ENCODE measurements at places on chromosomes 5 and 9.

- no peak for DNase-seq
Observed at GRCh38 chr5:17113174-17113958, 104.1 kb upstream of the BASP1 start.

DNA sequence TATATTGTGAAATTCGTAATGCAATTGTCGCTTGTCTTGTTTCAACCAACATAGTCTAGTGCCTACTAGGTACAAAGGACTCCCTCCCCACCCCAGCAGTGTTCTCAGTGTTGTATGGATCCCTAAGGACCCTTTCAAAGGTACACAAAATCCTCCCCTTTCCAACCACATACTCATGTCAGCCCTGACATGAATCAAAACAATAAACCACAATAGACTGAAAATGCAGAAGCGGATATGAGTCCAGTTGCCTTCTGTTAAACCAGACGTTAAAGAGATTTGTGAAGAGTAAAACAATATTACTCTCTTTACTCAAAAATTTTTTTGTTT is 82.4 kb upstream of the IFNK start:
- no peak for DNase-seq

DNA sequence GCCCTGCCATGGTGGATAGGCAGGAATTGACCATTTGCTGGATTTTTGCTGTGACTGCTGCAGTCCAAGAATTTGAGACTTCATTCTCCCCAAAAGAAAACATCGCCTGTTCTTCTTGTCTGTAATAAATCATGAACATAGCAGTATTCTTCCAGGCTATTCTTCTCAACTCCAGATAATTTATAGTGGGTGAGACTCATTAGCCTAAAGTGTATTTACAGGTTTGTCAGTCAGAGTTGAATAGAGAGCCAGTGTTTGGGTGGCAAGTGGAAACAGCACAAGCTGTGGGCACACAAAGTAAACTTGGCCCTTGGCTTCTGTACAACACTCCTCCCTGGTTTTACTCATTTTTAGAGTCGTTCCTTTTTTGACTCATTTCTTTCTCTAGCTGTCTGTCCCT is 128.2 kb upstream of the VCAN start:
- DNase-seq: no peak

DNA sequence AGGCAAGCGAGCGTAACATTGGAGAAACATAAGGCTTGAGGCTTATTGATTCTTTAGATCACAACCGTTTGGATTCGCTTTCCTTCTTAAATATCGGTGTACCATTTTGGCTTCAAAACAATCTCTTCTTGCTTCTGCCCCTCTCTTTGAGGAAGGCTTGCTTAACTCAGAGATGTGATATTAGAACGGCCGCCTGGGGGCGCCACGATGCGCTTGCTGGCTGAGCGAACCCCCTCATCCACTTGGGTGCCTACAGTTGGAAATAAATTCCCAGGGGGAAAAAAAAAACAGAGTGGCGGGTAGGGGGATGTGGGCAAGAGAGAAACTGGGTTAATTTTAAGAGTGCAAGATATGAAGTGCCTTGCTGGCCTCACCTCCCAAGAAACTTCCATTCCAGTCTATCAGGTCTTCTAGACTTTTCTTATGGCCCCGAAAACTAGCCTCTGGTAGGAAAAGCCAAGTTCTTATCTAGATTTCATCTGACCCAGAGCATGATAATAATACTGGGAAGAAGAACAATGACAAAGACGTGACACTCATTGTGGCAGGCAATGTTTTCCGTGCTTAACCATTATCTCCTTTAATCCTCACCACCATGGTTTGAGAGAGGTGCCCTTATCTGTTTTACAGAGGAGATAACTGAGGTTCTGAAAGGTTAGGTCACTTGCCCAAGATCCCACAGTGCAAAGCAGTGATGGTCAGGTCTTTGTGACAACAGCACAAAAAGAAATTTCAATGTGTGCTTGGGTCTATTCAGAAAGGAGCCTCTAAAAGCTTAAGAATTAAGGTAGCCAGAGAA is 115.8 kb downstream of the DPYSL3 start:
- no peak for DNase-seq

- DNase-seq: no peak
Observed at GRCh38 chr5:138724470-138725146, 28.6 kb upstream of the CTNNA1 start.

All from CD4-positive, alpha-beta T cell treated with Interleukin-6 at 100 ng/mL for 8 hours (primary cell).